Stimulated activated CD4-positive, alpha-beta T cell treated with anti-CD3 and anti-CD28 coated beads, Interleukin-1b, Interleukin-23, amount 100 ng/mL, for 1 hour (primary cell): ENCODE measurements at places on chromosomes 2 and 18.

GRCh38 chr18:11751341-11752115 lies 62.5 kb downstream of the GNAL start:
- no peak for DNase-seq

DNA sequence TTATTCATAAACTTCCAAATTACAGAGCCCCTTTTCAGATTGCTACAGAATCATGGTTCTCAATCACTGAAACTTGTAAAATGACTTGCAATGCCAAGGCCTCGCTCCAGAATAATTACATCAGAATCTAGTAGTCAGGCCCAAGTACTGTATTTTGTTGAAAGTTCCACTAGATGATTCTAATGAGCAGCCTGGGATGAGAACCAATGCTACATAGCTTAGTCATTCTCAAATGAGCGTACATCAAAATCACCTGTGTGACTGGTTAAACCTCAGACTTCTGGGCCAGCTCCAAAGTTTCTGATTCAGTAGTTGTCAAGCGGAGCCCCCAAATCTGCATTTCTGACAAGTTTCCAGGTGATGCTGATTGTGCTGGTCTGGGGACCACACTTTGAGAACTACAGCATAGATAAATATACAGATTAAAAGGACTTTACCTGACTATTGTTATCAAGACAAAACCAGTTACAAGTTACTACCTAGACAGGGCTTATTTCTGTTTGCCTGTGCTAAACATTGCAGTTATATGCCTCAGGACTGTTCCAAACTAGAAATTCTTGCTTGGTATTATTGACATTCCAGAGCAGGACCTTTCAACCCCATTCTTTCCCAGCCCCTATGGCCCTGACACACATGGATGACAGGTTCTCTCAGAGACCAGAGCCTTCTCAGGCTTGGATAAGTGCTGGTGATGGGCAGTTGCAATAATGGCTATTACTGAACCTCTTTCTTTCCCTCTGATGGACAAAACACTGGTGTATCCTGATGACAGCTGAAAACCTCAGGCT lies 83.1 kb downstream of the UPP2 start:
- no peak for DNase-seq

DNA sequence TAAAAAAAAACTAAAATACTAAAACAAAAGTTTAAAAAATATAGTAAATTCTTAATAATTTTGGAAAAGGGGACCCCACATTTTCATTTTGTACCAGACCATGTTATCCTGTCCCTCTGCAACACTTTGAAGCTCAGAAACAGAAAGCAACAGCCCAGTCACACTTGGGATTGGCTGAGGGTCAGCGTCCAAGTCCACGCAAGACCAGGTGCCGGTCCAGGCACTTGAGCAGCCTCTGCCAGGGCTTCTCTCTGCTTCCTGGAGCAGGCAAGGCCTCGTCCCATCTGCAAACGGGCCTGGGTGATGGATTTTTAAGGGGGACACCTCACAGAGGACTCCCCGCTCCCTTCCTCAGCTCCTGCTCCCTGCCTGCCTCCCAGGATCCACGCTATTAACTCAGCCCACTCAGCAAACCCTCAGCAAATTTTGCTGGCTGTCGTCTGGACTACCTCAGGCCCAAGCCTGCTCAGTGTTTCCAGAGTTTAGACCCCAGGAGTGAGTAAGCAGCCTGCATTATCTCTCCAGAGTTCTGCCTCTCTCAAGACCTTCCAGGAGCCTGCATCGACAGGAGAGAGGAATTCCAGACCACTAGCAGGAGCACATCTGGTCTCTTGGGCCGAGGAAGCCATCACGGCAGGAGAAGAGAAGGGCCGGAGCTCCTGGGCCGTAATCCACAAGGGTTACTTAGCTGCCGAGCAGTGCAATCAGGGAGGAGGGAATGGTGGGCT lies 88.7 kb upstream of the STPG4 start:
- DNase-seq = no peak

- DNase-seq = no peak
Measured at GRCh38 chr2:197798187-197798586, 6.2 kb upstream of the PLCL1 start.

DNA sequence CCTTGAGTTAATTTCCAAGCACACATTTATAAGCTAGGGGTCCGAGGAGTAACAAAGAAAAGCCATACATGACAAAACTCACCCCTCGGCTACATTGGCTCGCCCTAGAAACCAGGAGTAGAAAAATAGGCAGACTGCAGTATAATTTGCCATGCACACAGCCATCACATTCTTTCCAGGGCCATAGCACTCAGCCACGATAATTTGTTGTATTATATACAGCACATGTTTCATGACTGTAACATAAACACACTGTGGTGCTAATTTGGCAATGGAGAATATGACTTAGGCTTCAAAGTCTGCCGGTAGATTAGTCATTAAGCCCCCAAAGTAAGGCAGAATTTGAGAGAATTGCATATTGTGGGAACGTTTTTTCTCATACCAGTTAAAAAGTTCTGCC lies 254.9 kb downstream of the ZNF521 start:
- DNase-seq = no peak

DNA sequence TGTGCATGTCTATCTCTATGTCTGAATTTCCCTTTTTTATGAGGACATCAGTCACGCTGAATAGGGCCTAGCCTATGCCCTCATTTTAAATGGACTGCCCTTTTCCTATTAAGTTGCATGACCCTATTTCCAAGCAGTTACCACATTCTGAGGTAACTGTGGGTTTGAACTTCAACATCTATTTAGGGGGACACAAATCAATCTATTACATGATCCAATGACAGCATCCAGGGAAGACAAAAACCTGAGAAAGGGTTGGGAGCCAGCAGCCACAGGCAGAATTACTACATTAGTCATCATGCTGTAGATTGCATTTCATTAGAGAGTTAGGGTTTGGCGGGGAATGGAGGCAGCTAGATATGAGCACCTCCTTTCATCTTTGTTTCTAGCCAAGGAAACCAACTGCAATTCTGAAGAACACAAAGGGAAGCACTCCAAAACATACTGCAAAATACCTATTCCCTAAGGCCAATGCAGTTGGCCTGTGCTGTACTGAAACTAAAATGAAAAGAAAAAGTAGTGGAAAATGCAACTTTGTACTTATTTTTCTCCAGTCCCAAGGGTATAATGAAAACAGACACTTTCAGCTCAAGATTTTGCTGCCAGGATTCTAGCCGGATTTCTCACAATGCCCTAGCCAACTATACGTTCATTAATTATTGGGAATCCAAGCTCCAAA lies 40.4 kb upstream of the C1D start:
- no peak for DNase-seq

DNA sequence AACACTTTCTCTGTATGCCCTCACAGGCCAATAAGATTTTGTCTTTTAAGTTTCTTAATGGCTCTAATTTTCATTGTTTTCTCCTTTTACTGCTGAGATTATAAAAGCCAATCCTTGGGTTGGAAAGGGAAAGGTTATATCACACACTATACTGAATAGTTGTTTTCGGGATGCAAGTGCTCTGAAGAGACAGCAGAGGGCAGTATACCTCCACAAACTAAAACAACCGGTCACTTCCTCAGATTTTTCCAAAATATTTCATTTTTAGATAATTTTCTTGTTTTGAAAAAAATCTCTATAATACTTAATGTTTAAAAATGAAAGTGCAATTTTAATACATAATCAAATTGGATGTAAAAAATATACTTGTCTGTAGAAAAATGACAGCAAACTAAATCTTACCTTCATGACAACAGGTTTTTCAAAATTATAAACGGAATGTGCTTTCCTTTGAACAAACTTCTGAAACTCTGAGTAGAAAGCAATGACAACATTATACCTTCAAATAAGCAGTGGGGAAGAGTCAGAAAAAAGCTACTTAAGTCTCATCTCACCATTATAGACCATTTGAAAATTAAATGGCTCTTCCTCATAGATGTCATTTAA lies 82.7 kb downstream of the ORC4 start:
- no peak for DNase-seq

- DNase-seq = no peak
Measured at GRCh38 chr2:189008555-189009262, 34.5 kb downstream of the COL3A1 start.

DNA sequence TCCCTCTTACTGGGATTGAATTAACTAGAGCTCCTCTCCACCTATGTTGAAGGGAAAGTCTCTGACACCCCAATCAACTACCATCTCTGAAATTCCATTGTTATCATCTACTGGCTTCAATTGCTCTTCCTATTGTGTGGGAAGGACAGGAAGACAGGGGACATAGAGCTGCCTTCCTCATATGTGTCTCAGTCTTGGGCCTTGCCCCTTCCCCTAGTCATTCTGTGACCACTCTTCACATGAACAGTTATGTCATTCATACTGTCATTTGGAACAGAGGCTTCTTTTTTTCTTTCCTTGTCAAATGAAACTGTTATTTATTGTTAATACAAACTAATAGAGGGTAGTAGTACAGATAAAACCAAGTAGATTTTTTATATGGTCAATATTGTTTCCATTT lies 69.6 kb upstream of the EMILIN2 start:
- DNase-seq = no peak

- DNase-seq = no peak
Measured at GRCh38 chr2:8501061-8501720, 180.7 kb upstream of the ID2 start.

GRCh38 chr2:196217116-196217515 lies 45.7 kb upstream of the STK17B start:
- DNase-seq = no peak

DNA sequence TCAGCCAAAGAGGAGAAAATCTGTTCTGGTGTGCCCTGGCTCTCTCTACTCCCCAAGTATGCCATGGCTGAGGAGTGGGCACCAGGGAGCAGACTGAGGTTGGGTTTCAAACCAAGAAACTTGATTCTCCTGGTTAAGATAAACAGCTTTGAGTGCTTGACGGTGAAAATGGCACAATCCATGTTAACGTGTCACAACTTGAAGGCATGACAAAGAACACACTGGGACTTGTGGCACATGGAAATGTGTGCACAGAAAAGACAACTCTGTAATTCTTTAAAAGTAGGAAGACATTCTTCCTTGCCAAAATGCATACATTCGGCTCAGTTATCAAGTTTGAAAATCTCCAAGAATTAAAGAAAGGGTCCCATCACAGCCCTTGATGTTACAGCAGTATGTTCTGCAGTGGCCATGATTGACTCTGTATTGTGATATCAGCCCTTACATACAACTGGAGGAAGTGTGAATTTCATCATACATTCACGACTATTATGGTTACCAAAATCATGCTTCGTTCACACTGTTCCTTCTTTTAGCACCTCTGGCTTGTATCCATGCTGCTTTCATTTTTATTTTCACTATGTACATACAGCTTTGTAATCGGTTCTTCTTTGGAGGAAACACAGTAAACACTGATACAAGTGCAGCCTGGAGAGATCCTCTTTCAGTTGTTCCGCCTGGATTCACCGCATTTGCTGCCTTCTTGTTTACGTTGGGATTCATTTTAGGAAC lies 15.6 kb upstream of the ACTG2 start:
- no peak for DNase-seq

DNA sequence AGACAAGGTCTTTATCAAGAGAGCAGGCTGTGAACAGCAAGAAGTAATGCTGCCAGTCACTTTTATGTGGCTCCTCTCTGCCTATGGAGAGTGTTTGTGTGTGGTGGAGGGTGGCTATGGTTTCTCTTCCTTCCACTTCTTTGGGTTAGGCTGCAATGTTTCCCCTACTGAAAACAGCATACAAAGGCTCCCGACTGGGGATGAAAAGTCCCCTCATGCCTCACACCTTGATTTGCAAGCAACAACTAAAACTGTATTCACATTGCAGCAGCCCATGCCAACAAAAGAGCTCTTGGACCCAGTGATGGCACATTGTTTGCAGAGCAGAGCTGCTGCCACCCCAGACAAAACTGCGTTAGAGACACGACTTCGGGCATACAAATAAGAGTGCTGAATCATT lies 301.6 kb downstream of the SLC8A1 start:
- DNase-seq = no peak

GRCh38 chr2:118980573-118980972 lies 38.6 kb downstream of the MARCO start:
- no peak for DNase-seq

DNA sequence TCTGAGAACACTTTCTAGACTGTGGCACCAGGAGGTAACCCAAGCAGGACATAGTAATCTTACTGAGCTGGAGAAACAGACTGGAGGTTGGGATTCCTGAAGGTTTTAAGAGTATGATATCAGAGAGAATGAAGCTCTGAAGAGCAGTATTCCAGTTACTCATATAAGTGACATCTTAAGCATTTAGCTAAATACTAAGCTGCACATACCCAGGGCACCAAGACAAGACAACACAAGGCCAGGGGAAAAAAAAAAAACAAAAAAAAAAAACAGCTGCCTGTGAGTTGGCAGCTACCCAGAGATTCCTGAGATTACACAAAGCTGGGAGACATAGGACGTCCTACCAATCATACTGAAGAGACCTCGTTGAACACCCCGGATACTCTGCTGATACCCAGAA lies 175.8 kb downstream of the SRBD1 start:
- DNase-seq = no peak

GRCh38 chr2:237488295-237488694 lies 1.2 kb downstream of the MLPH start:
- DNase-seq = no peak

- no peak for DNase-seq
Measured at GRCh38 chr2:161761160-161761559, 136.9 kb downstream of the SLC4A10 start.
